ENCODE measurements at places on chromosomes 12 and 14. TPM values are rescaled to one million over a fixed set of nuclear protein-coding genes. Genes with fewer than 3 reads are reported as not detected.

The TMX1 gene
- 53.6 TPM for total RNA-seq

GRCh38 chr14:54784657-54785056, 118.0 kb downstream of the GCH1 start:
- peaks cover 4% of the 10 kb centered on the region for H3K4me1 ChIP-seq
- DNase-seq, result no peak
- no peaks in the 10 kb centered on the region for H3K36me3 ChIP-seq
- H3K27me3 ChIP-seq, result no peaks in the 10 kb centered on the region
- H3K4me3 ChIP-seq, result no peak overlapping the region
- no peak overlapping the region for H3K27ac ChIP-seq

GRCh38 chr12:90074086-90074485, 365.4 kb upstream of the ATP2B1 start:
- no peak for DNase-seq
- H3K27ac ChIP-seq, result no peak overlapping the region
- peaks cover 26% of the 10 kb centered on the region for H3K4me1 ChIP-seq
- H3K4me3 ChIP-seq, result no peak overlapping the region
- H3K27me3 ChIP-seq, result peaks cover 4% of the 10 kb centered on the region

- no peak for DNase-seq
- H3K36me3 ChIP-seq, result no peaks in the 10 kb centered on the region
- no peak overlapping the region for H3K27ac ChIP-seq
- H3K27me3 ChIP-seq, result peaks cover 3% of the 10 kb centered on the region
- H3K4me3 ChIP-seq, result no peak overlapping the region
These were observed 122.7 kb downstream of the PAPOLA start for GRCh38 chr14:96624661-96625425.

DNA sequence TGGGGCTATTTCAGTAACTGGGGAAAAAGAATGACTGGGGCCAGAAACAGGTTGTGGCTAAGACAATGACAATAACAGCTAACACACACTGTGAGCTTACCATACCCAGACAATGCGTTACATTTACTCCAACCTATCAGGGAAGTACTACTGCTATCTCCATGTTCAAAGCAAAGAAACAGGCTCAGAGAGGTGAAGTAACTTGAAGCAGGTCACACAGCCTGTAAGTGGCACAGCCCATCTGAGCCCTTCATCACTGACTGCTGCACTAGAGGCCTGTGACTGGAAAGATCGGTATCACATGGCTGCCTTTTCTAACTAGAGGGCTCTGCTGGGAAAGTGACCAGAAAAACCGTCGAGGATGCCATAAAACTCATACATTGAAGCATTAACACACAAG, 7.9 kb downstream of the GCN1 start:
- peaks cover 16% of the 10 kb centered on the region for H3K4me1 ChIP-seq
- H3K27ac ChIP-seq, result peak overlapping the region; percentile 2

GRCh38 chr12:85676816-85677749, 159.1 kb downstream of the RASSF9 start:
- H3K4me3 ChIP-seq, result no peak overlapping the region
- H3K27me3 ChIP-seq, result no peaks in the 10 kb centered on the region
- DNase-seq, result no peak
- H3K27ac ChIP-seq, result no peak overlapping the region
- no peaks in the 10 kb centered on the region for H3K4me1 ChIP-seq

The MCRS1 gene
- total RNA-seq, result 61.1 TPM

GRCh38 chr14:71804992-71805391, 127.2 kb upstream of the RGS6 start:
- no peaks in the 10 kb centered on the region for H3K4me1 ChIP-seq
- no peak overlapping the region for H3K27ac ChIP-seq
- no peaks in the 10 kb centered on the region for H3K36me3 ChIP-seq
- peaks cover 18% of the 10 kb centered on the region for H3K27me3 ChIP-seq
- H3K4me3 ChIP-seq, result no peak overlapping the region
- no peak for DNase-seq

GRCh38 chr14:51715250-51715649, 63.5 kb downstream of the FRMD6 start:
- H3K27me3 ChIP-seq, result no peaks in the 10 kb centered on the region
- no peak overlapping the region for H3K27ac ChIP-seq
- DNase-seq, result no peak
- no peak overlapping the region for H3K4me3 ChIP-seq
- H3K4me1 ChIP-seq, result no peaks in the 10 kb centered on the region
- no peaks in the 10 kb centered on the region for H3K36me3 ChIP-seq

- no peak overlapping the region for H3K27ac ChIP-seq
- H3K4me3 ChIP-seq, result no peak overlapping the region
- no peaks in the 10 kb centered on the region for H3K36me3 ChIP-seq
- no peaks in the 10 kb centered on the region for H3K4me1 ChIP-seq
- no peak for DNase-seq
These were observed 14.7 kb downstream of the PIK3C2G start for GRCh38 chr12:18275981-18276380.

DNA sequence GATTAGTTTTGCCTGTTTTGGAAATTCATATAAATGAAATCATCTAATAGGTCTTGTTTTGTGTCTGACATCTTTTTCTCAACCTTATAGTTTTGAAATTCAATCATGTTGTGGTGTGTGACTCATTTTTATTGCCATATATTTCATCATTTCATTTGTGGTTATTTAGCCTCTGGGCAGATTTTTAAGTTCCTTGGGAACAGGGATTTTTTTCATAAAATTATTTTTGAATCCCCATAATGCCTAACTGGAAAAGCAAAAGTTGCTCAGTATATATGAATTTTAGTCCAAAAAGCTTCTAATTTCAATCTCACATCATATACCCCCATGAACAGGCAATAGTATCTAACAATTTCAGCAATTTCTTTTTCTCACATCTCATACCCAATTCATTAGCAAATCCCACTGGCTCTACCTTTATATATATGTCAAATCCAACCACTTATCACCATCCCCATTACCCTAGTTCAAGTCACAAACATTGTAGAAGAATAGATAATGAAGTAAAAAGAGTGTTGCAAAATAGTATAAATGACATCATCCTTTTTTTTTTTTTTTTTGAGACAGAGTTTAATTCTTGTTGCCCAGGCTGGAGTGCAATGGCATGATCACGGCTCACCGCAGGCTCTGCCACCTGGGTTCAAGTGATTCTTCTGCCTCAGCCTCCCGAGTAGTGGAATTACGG, 2.6 kb upstream of the OR6J1 start:
- no peak overlapping the region for H3K4me3 ChIP-seq
- H3K36me3 ChIP-seq, result no peaks in the 10 kb centered on the region
- no peak for DNase-seq
- peak overlapping the region; percentile 36 for H3K27ac ChIP-seq
- peaks cover 2% of the 10 kb centered on the region for H3K27me3 ChIP-seq
- H3K4me1 ChIP-seq, result peaks cover 5% of the 10 kb centered on the region

GRCh38 chr14:90336985-90337384, 5.2 kb upstream of the NRDE2 start:
- H3K4me3 ChIP-seq, result no peak overlapping the region
- no peak overlapping the region for H3K27ac ChIP-seq
- H3K27me3 ChIP-seq, result peaks cover 12% of the 10 kb centered on the region
- H3K4me1 ChIP-seq, result peaks cover 6% of the 10 kb centered on the region

The HOXC5 gene
- total RNA-seq, result not detected

- DNase-seq, result no peak
- H3K27ac ChIP-seq, result no peak overlapping the region
- no peaks in the 10 kb centered on the region for H3K27me3 ChIP-seq
- no peak overlapping the region for H3K4me3 ChIP-seq
- no peaks in the 10 kb centered on the region for H3K4me1 ChIP-seq
These were observed 1.1 kb upstream of the SLCO1B1 start for GRCh38 chr12:21129906-21130305.

GRCh38 chr14:60095781-60096450, 4.2 kb downstream of the PCNX4 start:
- H3K4me1 ChIP-seq, result peaks cover 40% of the 10 kb centered on the region
- H3K36me3 ChIP-seq, result peaks cover 48% of the 10 kb centered on the region
- H3K4me3 ChIP-seq, result no peak overlapping the region
- H3K27ac ChIP-seq, result no peak overlapping the region
- DNase-seq, result no peak

DNA sequence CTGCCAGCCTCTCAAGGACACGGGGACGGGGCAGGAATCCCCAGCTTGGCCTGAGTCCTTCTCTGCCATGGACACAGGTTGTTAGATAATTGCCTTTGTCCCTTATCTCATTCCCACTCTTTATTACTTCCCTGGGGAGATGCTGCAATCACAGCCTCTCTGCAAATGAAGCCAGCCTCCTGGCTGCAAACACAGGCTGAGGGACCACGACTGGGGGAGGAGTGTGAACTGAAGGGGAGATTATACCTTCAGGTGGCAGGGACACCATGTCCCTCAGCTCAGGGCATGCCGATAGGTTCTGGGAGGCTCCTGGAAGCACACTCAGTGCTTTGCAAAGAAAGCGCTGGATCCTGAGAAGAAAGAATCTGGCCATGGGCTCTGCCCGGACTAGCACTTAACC, 16.1 kb upstream of the CHGA start:
- peaks cover 15% of the 10 kb centered on the region for H3K4me1 ChIP-seq
- no peak for DNase-seq

GRCh38 chr12:64707362-64707761, 51.8 kb downstream of the GNS start:
- H3K27ac ChIP-seq, result no peak overlapping the region
- H3K36me3 ChIP-seq, result no peaks in the 10 kb centered on the region
- H3K27me3 ChIP-seq, result no peaks in the 10 kb centered on the region
- DNase-seq, result no peak

All from activated CD8-positive, alpha-beta T cell treated with anti-CD3 and anti-CD28 coated beads for 36 hours (primary cell).